ENCODE measurements at places on chromosomes 2 and 18. TPM values are rescaled to one million over a fixed set of nuclear protein-coding genes. Genes with fewer than 3 reads are reported as not detected.

- peaks cover 6% of the 10 kb centered on the region for H3K4me1 ChIP-seq
- no peaks in the 10 kb centered on the region for H3K36me3 ChIP-seq
- no peaks in the 10 kb centered on the region for H3K27me3 ChIP-seq
- no peak overlapping the region for H3K27ac ChIP-seq
Observed at GRCh38 chr2:132804051-132804450, 134.0 kb upstream of the LYPD1 start.

DNA sequence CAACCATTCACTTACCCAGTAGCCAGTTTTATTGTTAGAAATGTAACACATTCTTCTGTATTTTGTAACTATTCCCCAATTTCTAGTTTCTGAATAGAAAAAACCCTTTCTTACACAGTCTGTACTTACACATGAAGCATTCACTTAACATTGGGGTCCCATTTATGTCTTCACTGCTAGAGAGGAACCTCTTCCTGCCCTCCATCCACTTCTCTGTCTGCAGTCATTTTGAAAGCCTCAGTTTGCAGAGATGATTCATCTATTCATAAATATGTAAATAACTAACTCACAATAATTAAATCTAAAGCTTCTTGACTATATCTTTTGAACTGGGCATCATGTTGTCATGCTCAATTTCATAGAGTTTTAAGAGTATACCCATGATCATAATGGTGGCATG lies 55.9 kb downstream of the ZRANB3 start:
- H3K4me3 ChIP-seq: no peak overlapping the region
- no peaks in the 10 kb centered on the region for H3K27me3 ChIP-seq
- DNase-seq: no peak
- H3K27ac ChIP-seq: no peak overlapping the region
- H3K4me1 ChIP-seq: no peaks in the 10 kb centered on the region

GRCh38 chr2:888211-888801 lies 62.3 kb upstream of the SNTG2 start:
- H3K4me1 ChIP-seq: no peaks in the 10 kb centered on the region
- H3K27ac ChIP-seq: no peak overlapping the region
- H3K27me3 ChIP-seq: peaks cover 97% of the 10 kb centered on the region
- DNase-seq: no peak
- no peak overlapping the region for H3K4me3 ChIP-seq

DNA sequence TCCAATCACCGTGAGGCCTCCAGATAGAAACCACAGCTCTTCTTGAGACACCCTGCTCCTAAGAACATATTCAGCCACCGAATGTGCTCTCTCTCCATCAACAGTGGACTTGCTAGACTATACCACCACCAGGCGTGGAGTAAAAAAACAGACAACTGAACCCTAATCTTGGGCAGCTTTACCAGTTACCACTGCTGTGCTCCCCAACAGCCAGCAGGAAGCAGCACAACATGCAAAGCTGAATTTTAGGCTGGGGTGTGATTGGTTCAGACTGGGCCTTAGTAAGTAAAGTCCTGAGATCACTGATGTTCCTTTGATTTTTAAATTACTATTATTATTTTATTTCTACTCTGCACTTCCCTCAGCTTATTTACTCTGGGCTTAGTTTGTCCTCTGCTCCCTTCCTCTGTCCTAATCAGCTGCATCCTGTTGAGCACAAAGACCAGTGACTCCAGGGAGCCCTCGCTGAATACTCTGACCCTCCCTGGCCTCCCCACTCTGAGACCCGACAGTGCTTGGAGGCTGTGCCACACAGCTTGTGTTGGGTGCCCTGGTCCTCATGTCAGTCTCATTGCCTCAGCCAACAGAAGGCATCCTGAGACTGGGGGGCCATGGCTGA lies 21.9 kb downstream of the MRPL35 start:
- no peaks in the 10 kb centered on the region for H3K27me3 ChIP-seq
- H3K4me3 ChIP-seq: no peak overlapping the region
- H3K36me3 ChIP-seq: no peaks in the 10 kb centered on the region
- H3K27ac ChIP-seq: peak overlapping the region; percentile 89
- H3K4me1 ChIP-seq: peaks cover 62% of the 10 kb centered on the region

- H3K4me3 ChIP-seq: no peak overlapping the region
- no peaks in the 10 kb centered on the region for H3K36me3 ChIP-seq
- peaks cover 14% of the 10 kb centered on the region for H3K27me3 ChIP-seq
- peaks cover 7% of the 10 kb centered on the region for H3K4me1 ChIP-seq
- no peak for DNase-seq
Observed at GRCh38 chr2:239882781-239883180, 142.4 kb downstream of the NDUFA10 start.

DNA sequence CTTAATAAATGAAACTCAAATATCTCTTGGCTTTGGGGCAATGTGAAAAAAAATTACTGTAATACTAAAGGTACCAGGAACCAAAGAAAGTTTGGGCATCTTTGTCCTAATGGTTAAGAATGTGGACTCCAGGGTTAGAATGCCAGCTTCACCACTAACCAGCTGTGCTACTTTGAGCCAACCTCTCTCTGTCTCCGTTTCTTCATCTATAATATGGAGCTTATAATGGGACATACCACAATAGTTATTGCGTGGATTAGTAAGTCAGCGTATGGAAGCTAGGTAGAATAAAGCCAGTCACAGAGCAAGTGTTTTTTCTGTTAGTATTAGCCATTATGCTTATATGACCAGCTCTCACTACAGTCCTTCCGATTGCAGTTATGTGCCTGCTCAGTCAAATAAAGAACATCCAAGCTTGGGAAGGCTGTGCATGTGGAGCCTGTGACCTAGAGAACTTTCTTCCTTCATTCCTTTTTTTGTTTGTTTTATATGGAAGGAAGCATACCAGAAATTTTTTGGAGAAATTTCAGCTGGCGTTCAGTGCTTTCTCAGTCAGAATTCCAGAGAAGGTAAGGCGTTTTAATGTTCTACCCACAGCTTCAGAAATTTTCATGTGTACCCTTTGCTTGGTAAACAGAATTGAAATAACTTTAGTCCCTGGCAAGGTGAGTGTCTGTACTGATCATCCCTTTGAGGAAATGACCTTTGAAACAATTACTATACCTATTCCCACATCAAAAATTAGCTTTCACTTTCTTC lies 114.0 kb upstream of the RND3 start:
- H3K4me3 ChIP-seq: no peak overlapping the region
- no peaks in the 10 kb centered on the region for H3K4me1 ChIP-seq
- H3K27ac ChIP-seq: no peak overlapping the region
- H3K36me3 ChIP-seq: no peaks in the 10 kb centered on the region

DNA sequence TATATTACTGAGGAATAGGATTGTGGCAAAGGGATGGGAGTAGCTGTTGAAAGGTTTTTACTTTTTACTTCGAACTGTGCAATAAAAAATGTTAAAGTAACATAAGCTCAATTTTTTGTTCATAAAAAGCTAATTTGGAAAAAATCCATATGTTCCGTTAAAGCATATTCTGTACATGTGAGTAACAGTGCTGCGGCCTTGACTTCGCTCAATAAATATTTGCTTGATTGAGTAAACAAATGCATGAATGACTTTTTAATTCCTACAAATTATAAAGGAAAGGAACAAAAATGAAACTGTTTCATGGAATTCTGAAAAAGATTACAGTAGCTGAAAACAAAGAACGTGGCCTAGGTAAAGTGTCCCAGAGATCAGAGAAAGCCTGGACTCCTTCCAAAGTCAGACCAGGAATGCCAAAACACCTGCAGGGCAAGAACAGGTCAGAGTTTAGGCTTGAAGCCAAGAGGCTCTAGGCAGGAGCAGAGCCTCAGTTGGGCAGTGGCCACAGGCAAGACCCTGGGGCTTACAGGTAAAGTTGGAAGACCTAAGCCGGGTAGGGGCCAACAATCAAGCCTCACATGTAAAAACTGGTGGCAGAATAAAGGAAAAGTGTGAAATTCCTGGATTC lies 44.3 kb upstream of the FIGN start:
- H3K36me3 ChIP-seq: no peaks in the 10 kb centered on the region
- no peak overlapping the region for H3K27ac ChIP-seq
- H3K4me3 ChIP-seq: no peak overlapping the region
- DNase-seq: no peak
- H3K27me3 ChIP-seq: no peaks in the 10 kb centered on the region
- no peaks in the 10 kb centered on the region for H3K4me1 ChIP-seq

PAX3 gene
- total RNA-seq: 0.30 TPM

ST6GAL2 gene
- 0.41 TPM for total RNA-seq

- H3K36me3 ChIP-seq: no peaks in the 10 kb centered on the region
- H3K4me1 ChIP-seq: no peaks in the 10 kb centered on the region
- no peak overlapping the region for H3K27ac ChIP-seq
- no peaks in the 10 kb centered on the region for H3K27me3 ChIP-seq
Observed at GRCh38 chr2:166814335-166814734, 73.9 kb upstream of the XIRP2 start.

DNA sequence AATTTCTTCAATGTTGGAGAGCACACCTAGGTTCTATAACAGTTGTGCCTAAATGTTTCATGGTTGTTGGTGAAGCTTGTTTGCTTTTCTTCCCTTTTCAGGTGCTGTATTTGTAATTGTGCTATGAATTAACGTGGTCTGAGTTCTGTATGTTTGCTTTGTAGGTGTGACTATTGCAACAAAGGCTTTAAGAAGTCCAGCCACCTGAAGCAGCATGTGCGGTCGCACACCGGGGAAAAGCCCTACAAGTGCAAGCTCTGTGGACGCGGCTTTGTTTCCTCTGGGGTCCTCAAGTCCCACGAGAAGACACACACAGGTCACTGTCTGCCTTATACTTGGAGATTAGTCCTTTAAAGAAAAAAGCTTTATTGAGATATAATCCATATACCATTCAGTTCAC lies 91.2 kb downstream of the ZNF236 start:
- H3K4me1 ChIP-seq: no peaks in the 10 kb centered on the region
- H3K36me3 ChIP-seq: peaks cover 90% of the 10 kb centered on the region
- no peaks in the 10 kb centered on the region for H3K27me3 ChIP-seq

GRCh38 chr2:171187819-171188218 lies 27.1 kb upstream of the TLK1 start:
- no peak overlapping the region for H3K27ac ChIP-seq
- no peaks in the 10 kb centered on the region for H3K36me3 ChIP-seq
- DNase-seq: no peak
- H3K4me1 ChIP-seq: no peaks in the 10 kb centered on the region
- no peak overlapping the region for H3K4me3 ChIP-seq

DNA sequence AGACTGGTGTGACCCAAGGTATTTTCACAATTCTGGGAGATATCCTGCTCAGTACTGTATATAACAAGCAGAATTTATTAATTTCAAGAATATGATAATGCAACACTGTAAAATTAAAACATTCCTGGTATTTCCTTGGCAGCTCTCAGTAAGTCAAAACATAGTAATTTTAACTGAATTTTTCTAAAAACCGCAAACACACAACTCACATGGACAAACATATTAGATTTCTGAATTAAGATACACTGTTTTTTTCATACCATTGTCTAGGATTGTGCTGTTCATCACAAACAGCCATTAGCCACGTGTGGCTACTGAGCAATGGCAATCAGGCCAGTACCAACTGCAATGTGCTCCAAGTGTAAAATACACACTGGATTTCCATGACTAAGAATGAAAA lies 29.6 kb downstream of the LPIN2 start:
- H3K27ac ChIP-seq: peak overlapping the region; percentile 43
- no peak for DNase-seq
- H3K36me3 ChIP-seq: no peaks in the 10 kb centered on the region

GRCh38 chr18:2642771-2643170 lies 12.8 kb upstream of the SMCHD1 start:
- H3K36me3 ChIP-seq: no peaks in the 10 kb centered on the region
- H3K27me3 ChIP-seq: no peaks in the 10 kb centered on the region
- H3K4me3 ChIP-seq: no peak overlapping the region
- no peak overlapping the region for H3K27ac ChIP-seq
- H3K4me1 ChIP-seq: peaks cover 13% of the 10 kb centered on the region

DNA sequence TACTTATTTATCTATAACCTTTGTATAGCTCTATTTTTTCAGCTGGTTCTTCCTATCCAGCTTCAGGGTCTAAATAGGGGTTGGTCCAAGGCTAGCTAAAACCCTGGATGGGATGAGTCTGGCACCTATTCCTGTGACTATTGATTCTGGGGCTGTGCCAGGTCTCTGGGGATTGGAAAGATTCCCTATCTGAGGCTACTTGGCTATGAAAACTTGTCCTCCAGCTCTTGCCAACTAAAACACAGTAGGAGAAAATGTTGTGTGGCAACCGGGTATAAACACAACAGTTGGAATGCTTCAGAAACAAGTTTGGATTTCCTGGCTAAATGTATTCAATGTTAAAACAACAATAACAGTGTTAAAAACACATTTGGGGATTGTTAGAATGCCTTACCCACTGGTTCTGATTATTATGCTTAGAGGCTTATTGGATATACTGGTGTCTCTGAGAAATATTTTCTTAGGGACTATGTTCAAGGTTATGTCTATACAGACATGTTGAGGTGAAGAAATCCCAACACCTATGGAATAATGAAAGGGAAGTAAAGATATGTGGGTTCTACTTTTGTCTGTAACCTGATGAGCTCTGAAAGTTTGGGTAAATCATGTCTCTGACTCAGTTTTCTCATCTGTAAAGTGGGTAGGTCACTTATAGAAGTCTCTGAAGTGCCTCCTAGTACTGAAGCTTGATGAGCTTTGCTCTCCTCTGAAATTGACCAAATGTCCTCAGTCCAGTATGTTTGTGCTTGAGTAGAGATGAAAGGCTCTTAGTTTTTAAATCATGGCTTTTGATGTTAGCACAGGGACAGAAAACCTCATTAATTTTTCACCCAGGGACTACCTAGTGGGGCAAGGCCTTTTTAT lies 460.7 kb downstream of the MTX2 start:
- no peaks in the 10 kb centered on the region for H3K27me3 ChIP-seq
- no peaks in the 10 kb centered on the region for H3K36me3 ChIP-seq
- peak; percentile 23 for DNase-seq
- H3K27ac ChIP-seq: peak overlapping the region; percentile 28

DSC3 gene
- total RNA-seq: not detected

GIGYF2 gene
- 59.9 TPM for total RNA-seq

- H3K27me3 ChIP-seq: no peaks in the 10 kb centered on the region
- no peak for DNase-seq
- H3K4me3 ChIP-seq: no peak overlapping the region
Observed at GRCh38 chr2:172817411-172817810, 81.8 kb downstream of the RAPGEF4 start.

DNA sequence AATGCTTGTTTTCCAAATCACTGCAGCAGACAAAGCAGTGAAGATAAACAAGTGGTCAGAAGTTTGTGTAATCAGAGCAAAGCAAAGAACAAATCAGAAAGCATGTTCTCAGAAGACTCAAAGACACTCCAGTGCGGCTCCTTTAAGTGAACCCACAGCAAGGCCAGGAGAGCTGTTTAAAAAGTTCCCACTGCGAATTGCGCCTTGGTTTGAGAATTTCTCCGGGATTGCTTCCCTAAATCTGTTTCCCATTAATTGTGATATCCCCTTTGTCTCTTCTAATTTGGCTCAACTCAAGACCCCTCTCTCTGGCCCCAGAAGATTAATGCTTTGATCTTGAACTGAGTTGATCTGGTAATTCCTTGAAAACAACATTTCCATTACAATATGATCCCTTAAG lies 122.4 kb upstream of the BCL2L11 start:
- no peaks in the 10 kb centered on the region for H3K36me3 ChIP-seq
- H3K4me1 ChIP-seq: peaks cover 5% of the 10 kb centered on the region
- peaks cover 11% of the 10 kb centered on the region for H3K27me3 ChIP-seq
- no peak overlapping the region for H3K27ac ChIP-seq
- DNase-seq: no peak

CNTNAP5 gene
- not detected for total RNA-seq
